HTR-8/SVneo (cell line): ENCODE measurements at places on chromosomes 13 and 19.

DNA sequence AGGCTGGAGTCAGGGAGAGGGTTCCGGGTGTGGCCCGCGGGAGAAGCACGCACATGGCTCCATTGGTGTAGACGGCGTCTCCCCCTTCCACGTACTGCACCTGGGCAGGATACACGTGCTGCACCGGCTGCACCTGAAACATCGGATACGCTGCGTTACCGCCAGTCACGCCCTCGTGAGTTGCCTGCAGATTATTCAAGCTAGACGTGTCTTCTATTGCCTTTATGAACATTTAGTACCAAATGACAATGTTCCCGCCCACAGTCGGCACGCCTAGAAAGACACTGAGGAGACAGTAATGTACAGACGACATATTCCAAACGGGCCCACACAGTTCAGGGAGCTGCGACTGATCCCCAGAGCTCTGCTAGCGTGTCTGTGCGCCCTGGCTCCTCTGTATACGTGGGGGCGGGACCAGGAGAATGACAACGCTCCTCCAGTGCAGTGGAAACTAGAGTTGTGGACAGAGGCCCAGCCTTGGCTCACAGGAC is 64.1 kb upstream of the RANBP3 start:
- DNase-seq, result no peak

- no peak for DNase-seq
Observed at GRCh38 chr13:110524541-110525257, 36.8 kb downstream of the RAB20 start.

DNA sequence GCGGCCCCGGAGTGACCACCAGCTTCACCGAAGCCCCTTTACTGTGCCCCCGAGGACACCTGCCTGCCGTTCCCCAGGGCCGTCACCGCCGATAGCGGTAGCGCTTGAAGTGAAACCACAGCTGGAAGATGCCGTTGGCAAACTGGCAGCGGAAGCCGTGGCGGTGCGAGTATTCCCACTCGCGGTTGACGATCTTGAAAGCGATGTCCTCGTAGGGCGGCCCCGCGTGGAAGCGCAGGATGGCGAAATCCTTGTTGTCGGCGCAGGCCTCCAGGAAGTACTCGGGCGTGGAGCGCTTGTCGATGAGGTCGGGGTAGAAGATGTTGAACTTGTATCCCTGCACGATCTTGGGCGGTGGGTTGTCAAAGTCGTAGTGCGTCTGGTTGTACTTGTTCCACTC is 5.2 kb upstream of the TBXA2R start:
- no peak for DNase-seq

- DNase-seq, result no peak
Observed at GRCh38 chr19:1841209-1841924, 6.9 kb downstream of the REXO1 start.

- no peak for DNase-seq
Observed at GRCh38 chr13:70864731-70865130, 756.5 kb upstream of the KLHL1 start.

GRCh38 chr19:21694171-21694906 is 73.0 kb downstream of the ZNF100 start:
- DNase-seq, result peak; percentile 5

DNA sequence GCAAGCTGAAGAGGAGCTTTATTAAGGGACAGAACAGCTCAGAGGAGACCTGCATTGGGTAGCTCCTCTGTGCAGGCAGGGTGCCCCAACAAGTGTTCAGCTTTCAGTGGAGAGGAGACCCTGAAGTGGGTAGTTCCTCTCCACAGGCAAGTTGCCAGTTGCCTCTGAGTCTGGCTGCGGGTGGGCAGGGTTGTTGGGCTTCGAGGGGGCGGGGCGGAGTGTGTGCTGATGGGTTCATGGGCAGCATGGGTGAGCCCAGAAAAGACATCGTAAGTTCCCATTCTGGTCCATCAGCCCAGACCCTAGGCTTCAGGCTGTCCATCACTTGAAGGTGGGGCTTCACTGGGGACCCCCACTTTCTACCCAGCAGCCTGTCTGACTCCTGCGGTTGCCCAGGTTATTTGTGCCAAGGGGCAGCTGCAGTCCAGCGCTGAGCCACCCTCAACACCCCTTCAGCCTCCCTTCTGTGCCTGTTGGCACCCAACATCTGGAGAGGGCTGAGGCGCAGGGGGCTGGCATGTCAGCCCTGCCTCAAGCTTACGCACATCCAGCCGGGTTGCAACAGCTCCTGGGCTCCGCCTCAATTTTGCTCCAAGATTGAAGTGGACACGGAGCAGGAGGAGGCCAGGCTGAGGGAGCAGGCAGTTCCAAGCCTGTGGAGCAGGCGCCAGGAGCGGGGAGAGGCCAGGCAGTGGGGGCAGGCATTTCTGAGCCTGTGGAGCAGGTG is 350.5 kb upstream of the PCDH20 start:
- DNase-seq, result no peak

- DNase-seq, result no peak
Observed at GRCh38 chr19:6235031-6235951, 44.5 kb downstream of the MLLT1 start.
